Kidney epithelial cell (primary cell): ENCODE measurements at places on chromosomes 13 and 19. TPM values are rescaled to one million over a fixed set of nuclear protein-coding genes. Genes with fewer than 3 reads are reported as not detected.
A peak's percentile ranks its signal among the peaks of the same experiment; 100 is the strongest.

- no peak for DNase-seq
Observed at GRCh38 chr13:88717946-88718345, 1046.8 kb downstream of the SLITRK5 start.

Gene CRTC1
- total RNA-seq, result 2.3 and 5.5 TPM in 2 replicates

DNA sequence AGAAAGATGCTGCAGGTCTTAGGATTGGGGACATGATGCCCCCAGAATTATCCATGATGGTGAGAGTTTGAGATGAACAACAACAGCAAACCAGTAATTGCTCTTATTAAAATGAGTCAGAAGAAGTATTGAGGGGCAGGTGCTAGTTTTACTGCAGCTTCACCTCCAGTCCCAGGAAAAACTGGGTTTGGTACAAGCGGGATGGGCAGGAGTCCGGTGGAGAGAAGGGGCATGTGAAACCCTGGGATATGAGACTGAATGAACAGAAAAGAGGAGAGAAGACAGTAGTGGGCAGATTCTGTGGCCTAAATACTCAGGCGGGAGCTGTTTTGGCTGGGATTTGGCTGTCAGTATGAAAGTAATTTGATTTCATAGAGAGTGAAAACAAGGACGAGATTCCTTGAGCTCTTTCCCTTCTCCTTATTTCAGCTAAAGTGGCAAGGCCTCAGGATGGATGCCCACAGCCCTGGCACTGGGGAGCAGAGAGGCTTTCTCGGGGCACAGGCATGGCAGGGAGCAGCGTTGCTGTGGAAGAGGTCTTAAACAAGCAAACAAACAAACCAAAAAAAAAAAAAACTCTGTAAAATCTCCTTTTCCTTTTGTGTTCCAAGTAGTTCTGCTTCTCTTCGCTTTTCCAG is 30.7 kb downstream of the NFIX start:
- DNase-seq, result no peak

Gene REXO1
- 18.8 and 32.1 TPM in 2 replicates for total RNA-seq

- no peak for DNase-seq
Observed at GRCh38 chr13:109939180-109939579, 152.8 kb upstream of the IRS2 start.

DNA sequence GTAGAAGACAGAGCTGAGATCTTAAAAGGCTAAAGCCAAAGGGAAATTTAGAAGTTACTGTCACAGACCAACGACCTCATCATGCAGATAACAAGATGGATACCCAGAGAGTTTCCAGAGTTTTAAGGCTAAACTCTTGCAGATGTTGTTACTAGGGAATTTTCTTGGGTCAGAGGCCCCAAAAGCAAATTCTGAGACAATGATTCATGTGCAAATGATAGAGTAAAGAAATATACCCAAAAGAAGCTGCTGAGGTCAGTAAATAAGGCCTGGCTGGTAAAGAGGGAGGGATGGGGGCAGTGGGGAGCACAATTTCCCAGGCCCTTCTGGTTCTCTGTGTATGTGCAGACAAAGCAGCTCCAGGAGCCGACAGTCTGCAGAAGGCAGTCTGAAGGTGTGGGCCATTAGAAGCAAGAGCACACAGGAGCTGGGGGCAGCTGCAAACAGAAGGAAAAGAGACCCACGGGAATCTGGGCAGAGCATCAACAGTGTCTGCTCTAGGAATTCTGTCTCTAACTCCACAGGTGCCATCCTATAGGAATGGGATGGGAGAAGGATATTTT is 330.8 kb downstream of the TBC1D4 start:
- DNase-seq, result peak; percentile 9
